Right forelimb (tissue), 1 donor: ENCODE measurements at places on chromosomes 6 and 20.

- no peak for DNase-seq
Observed at GRCh38 chr6:105177556-105177955, 2.3 kb downstream of the POPDC3 start.

DNA sequence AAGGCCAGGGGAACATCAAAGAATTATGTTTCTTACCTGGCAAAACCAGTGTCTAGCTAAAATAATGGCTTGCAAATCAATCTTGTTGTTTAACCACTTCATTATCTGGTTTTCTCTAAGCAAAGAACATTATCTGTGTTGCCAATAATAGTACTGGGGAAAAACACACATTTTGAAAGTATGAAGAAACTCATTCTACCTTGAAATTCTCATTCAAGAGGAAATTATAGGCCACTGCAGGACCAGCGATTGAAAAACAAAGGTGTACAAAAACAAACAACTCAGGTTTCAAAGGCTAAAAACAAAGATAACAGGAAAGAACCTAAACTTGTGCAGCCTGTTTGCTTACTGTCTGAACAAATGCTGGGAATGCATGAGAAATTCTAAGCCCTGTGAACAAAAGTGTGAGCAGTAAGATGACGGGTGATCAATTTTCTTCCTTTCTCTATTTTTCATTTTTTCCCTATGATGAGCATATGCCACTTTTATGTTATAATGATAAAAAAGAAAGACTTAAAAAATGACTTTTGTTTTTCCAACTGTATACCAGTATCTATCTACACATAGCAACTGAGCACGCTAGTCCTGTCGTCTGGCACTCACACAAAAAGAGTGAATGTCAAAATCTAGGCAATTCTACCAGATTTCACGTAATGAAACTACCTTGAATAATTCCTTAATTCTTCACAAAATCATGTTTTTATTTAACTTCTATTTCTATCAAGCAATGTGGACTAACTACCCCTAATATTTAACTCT is 117.9 kb downstream of the SGK1 start:
- DNase-seq: no peak

DNA sequence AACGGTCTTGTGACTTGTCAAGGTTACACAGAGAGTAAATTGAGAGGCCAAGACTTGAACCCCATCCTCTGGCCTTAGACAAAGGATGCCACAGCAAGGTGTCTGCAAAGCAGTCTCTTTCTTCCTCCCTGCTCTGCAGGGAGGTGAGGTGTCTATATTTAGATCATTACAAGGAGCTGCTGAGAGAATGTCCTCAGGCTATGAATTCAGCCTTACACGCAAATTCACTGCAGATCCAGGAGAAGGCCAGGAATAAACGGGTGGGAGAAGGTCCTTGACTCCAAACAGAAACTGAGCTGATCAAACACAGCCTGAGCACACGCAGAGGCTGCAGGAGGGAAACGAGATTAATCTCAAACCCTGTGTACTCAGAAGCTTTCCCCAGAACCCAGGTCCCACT is 48.6 kb upstream of the PTPRT start:
- no peak for DNase-seq

DNA sequence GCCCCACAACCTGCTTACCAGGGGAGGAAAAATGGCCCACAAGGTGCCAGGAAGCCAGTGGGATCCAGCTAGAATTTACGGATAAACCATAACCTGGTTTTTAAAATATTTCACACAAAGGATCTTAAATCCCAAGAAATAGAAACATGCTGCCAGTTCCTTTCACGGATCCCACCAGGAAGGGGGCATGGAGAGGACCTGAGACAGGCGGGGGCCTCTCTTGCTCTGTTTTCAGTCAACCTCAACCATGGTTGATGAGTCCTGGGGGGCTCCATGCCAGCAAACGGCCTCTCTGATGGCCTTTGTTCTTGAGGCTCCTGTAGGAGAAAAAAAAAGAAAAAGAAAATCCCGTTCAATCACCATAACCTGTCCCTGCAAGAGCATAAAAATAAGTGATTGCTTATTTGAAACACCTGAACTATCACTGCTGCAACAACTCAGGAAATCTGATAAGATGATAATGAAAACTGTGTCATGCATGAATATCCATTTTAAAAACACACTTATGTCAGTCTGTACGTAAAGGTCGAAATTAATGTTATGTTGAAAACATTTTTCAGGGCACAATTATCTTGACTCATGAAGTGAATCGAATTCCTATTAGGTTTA is 125.8 kb upstream of the CST7 start:
- peak; percentile 11 for DNase-seq

DNA sequence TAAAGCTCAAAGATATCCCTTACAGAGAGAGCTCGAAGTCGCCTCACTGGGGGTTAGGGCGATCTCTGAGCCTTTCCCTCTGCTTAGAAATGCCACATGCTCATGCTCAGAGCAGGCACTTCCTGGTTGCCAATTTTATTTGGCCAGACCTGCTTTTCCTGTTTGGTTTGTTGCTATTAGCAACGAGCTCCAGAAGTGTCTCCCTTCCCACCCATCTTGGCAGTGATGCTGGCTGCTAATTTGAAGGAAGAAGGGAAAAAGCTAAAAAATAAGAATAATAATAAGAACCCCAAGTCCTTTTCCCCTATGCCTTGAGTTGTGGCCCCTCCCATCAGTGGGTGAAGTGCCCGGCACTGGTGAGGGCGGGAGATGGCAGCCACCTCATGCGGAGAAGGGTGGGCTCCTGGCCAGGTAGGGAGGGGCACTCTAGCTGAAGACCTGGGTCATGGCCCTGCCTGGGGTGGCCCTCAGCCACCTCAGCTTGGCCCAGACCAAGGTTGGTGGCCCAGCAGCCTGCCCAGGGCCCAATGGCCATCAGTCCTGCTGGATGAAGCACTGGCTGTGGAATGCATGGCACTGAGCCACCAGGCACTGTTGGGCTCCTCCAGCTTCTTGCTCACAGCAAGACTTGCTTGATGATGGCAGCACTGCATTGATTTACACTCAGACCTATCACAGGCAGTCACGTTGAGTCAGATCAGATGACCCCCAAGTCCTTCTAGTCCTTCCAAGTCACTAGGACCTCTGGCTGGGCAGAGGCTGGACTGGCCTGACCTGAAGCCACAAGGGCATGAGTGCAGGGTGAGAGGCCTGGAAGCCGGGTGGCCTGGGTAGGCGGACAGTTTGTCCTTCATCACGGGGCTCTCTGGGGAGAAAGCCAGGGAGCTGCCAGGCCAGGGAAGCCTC is 79.0 kb downstream of the SYNJ2 start:
- DNase-seq: peak; percentile 79

DNA sequence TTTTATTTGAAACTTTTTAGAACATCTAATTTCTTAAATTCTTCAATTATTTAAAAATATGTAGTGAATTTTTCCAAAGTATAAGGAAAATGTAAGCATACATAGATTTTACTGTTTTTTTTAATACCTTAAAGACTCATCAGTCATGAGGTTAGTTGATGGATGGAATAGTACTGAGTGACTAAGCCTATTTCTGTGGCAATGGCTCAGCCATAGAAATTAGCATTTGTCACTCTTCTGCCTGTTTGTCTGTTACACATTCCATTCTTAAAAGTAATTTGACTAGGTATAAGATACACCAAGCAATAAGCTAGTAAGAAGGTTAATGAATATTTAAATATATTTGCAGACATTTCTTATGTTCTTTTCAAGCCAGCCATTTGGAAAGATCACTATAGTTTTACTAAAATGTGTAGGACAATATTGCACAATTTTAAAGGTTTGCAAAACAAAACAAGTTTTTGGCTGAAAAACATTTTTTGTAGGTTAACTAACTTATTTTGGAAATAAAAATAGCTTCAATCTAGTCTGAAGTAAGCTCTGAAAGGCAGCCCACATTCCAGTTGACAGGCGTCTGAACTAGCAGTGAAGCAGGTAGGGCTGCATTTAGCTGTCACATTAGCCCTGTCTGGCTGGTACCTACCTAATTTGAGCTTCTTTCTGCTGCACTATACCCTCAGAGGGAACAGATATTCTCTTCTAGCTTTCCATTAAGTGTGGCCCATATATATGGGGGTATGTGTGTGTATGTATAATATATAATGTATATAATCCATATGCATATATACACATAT is 385.7 kb downstream of the GRIK2 start:
- no peak for DNase-seq

GRCh38 chr6:157766901-157767774 is 55.9 kb upstream of the SNX9 start:
- no peak for DNase-seq

DNA sequence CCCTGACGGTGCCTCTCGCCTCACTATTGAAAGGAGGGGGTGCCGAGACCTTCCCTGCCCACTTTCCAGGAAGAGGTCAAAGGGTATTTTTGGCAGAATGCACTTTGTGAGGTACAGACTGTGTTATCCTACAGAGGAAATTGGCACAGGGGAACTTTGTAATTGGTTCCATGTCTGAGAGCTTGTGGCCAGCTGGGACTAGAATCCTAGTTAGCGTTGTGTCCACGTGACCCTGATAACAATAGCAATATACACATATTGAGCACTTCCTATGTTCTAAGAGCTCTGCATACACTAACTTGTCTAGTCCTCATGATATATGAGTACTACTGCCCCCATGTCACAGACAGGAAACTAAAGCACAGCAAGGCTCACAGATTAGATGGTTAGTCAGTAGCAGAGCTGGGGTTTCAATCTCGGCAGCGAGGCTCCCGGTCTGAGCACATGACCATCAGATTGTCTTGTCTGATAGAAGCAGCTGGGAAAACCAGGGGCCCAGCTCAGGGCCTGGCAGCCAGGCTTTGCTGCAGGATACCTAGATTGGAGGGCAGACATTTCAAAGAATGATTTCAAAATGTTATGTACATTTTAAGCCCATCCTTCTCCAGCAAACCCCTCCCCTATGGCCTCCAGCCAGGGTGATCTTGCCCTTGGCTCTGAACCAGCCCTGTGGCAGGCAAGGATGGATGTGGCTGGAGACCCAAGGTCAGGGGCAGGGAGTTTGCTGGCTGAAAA is 1.4 kb downstream of the MAPK13 start:
- DNase-seq: no peak

DNA sequence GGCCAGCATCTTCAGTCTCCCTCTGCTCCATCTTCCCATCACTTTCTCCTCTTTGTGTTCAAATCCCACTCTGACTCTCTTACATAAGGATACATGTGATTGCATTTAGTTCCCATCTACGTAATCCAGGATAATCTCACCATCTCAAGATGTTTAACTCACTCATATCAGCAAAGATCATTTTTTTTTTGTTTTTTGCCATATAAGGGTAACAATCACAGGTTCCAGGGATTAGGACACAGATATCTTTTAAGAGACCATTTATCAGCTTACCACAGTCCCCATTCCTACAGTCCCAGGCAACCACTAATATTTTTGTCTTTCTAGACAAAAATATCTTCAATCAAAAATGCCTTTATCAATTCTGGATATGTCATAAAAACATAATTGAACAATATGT is 3.2 kb upstream of the TREML2 start:
- no peak for DNase-seq

GRCh38 chr20:20235681-20236080 is 132.2 kb upstream of the INSM1 start:
- DNase-seq: no peak

GRCh38 chr6:104653781-104654180 is 205.9 kb downstream of the HACE1 start:
- DNase-seq: no peak

GRCh38 chr6:51568771-51569170 is 518.6 kb downstream of the PKHD1 start:
- no peak for DNase-seq

GRCh38 chr20:54042021-54042420 is 28.4 kb downstream of the BCAS1 start:
- DNase-seq: no peak

DNA sequence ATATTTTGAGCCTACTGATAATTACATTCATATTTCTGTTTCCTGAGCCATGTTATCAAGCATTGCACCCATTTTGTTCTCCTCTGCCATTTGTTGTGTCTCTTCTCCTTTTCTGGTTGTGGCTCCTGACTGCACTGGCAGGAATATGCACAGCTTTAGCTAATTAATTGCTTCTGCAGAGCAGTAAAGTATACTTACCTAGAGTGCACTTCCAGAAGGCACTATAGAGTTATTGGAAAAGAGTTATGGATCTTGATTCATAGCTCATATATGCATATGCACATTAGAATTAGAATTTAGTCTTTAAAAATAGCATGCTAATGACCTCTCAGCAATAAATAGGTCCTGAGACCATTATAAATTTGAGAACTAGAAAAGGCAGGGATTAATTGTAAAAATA is 262.6 kb downstream of the NKAIN2 start:
- DNase-seq: no peak

DNA sequence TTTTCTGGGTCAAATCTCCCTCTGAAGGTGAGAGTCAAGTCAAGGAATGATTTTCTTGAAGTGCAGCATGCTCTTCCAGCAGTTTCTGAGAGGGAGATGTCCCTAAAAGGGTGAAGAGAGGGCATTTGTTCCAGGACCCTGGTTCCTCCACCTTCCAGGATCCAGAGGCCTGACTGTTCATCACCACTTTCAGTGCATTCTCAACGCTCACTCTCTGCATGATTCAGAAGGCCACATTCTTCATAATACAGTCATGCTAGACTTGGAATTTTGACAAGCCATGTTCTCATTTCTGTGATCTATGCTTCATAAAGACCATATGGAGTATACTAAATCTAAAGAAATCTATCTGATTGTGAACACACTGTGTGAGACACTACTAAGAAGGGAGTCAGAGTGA is 85.1 kb downstream of the PDE7B start:
- no peak for DNase-seq

GRCh38 chr6:52020945-52021570 is 66.4 kb downstream of the PKHD1 start:
- no peak for DNase-seq

DNA sequence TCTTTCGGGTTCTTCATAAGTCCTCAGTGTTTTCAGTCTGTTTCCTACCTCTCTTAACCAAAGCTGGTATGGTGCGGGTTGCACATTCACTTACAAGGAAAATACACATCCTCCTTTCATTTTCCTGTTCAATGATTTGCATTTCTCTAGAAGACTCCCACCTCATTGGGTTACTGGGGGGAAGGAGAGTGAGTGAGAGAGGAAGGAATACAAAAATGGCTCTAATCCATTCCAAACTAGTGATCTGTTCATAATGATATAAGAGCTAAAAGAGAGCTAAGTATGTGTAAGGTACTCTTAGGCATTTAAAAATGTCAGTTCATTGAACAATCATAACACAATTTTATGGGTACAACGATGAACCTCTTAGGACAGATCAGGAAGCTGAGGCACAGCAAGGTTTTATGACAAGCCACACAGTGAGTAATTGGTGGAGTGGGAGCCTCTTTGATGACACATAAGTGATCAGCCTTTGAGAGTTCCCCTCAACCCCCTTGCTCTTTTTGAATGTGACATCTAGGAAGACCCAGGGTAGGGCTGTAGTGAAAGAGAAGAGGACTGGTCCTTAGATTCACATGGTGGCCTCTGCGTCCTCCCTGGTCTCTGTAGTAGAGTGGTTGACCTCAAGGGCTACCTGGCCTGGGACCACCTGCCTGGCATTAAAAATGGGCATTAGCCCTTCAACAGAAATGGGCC is 328.4 kb upstream of the SOX4 start:
- DNase-seq: no peak
